Anterior cingulate cortex (tissue), 58 donors: ENCODE measurements at places on chromosomes 2 and 18.

DNA sequence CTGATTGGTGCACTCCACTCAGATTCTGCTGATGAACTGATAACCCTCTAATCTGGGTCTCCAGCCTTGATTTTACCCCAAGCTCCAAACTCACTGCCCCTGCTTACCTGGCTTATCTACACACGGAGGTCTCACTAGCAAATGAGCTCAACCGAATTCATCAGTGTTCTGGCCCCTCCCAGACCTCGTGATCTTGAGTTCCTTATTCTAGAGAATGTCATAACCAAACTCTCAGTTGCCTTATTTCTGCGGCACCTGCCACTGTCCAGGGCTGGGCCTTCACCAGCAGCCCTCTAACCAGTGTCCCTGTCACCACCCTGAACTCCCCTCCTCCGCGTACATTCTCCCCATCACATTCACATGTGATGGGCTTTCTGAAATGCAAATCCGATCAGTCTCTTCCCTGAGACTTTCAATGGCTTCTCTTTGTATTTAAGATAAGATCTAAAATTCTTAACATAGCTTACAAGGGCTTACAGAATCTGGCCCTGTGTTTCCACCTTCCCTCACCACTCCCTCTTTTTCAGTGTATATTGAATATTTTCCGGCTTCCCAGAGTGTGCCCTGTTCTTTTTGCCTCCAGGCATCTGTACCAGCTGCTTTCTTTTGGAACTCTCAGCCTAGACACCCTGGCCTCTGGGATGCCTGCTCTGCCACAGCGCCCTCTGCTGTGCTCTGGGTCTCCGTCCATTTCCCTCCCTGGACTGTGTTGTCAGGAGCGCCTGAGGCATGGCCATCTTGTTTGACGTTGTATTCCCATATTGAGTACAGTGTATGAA is 31.1 kb downstream of the NAB1 start:
- no peak for DNase-seq

GRCh38 chr2:187118331-187119099 is 269.5 kb upstream of the ZSWIM2 start:
- DNase-seq = no peak

DNA sequence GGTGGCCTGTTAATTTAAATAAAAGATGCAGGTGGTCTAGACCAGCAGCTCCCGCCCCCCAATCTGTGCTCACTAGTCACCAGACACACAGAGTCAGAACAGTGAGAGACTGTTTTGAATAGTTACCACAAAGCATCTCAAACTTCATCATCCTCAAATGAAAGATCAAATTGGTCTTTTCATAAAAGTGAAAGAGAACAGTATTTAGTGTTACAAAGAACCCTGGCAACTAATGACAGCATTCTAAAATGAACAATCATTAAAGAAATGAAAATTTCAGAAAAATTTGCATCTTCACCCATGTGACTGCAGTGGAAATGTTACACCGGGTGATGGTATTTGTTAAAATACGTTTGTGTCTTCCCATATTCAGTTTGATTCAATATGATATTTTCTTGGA is 65.5 kb upstream of the PMAIP1 start:
- DNase-seq = no peak

DNA sequence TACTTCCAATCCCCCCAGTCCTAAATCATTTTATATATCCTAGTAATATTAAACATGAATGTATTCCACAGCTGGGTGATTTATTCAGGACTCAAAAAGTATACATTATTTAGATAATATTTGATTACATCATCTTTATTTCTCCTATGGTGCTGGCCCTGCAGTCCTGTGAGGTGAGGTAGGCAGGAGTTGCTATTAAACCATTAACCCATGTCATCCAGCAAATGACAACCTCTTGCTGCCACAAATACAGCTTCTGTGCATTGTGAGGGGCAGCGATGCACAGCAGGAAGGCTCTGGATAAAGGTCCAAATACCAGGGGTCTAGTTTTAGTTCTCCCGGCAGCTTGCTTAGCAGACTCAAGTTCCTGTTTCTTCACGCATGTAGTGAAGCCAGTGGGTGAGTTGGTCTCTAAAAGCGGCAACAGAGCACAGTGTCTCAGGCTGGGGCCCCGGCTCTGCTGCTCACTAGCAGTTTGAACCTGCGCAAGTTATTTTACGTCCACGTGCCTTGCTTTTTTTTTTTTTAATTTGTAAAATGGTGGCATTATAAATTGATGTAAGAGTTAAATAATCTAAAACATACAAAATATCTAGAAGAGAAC is 36.1 kb downstream of the INSIG2 start:
- DNase-seq = no peak

DNA sequence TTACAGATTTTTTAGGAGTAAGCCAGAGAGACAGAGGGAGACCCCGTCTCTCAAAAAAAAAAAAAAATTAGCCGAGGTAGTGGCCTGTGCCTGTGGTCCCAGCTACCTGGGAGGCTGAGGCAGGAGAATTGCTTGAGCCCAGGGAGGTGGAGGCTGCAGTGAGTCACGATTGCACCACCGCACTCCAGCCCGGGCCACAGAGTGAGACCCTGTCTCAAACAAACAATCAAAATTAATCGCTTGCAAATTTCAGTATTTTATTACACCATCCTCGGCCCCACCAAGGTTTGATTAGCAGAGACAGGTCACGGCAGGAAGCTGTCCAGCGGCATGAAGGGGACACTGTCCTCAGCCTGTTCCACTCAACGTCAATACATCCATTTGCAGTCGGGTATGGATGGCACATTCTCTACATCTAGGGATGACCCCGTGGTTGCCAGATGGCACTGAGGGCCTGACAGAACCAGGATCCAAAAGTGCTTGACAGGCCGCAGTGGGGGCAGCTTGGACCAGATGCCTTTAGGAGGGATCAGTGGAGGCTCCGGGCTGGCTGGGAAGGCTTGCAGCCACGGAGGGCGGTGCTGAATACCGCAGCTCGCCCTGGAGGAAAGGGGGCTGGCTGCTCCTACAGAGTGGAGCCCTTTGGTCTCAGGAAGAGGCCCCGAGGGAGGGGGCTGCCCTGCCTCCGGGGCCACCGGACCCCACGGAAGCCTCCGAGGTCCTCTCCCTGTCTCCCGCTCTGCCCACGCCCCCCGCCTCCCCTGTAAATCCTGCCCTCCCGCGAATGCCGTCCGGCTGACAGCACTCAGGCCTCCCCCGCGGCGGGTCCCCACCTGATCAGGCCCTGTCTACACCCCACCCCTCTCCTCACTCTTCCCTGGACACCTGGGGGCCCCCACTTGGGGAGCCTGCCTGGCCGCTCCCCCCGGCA is 13.1 kb downstream of the ASPRV1 start:
- DNase-seq = no peak

GRCh38 chr2:66576561-66577320 is 141.8 kb downstream of the MEIS1 start:
- DNase-seq = no peak

DNA sequence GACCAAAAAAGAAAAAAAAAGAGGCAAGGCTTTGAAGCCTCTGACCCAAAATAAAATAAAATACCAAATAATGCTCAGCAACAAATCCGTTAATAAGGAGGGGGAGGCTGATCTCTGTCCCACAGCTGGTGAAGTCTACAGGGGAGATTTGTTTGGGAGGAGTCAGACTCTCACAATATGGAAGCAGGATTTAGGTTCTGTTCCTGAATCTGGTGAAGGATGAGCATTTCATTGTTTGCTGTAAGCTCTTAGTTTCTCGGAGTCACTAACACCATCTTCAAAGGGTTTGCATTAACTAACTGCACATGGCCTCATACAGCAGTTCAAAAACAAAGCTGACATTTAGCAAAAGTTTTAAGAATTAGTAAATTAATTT is 339.4 kb upstream of the TNP1 start:
- DNase-seq = no peak

- no peak for DNase-seq
Observed at GRCh38 chr18:13623348-13623747, 103.0 kb downstream of the FAM210A start.

DNA sequence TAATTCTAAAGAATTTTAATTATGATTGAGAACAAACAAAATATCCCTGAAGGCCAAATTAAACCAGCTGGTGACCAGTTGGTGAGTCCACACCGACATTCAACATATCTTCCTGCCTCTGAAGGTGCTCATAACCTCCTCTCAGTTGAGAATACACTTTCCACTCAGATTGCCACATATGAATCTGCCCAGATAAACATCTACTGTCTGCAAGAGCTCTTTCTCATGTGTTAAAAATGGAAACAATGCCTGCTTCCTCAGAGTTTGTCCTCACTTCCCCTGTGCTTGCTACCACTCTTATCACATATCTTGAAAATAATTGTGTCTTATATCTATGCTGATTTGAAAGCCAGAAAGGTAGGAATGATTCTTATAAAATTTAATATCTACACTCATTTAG is 177.7 kb upstream of the GULP1 start:
- no peak for DNase-seq

DNA sequence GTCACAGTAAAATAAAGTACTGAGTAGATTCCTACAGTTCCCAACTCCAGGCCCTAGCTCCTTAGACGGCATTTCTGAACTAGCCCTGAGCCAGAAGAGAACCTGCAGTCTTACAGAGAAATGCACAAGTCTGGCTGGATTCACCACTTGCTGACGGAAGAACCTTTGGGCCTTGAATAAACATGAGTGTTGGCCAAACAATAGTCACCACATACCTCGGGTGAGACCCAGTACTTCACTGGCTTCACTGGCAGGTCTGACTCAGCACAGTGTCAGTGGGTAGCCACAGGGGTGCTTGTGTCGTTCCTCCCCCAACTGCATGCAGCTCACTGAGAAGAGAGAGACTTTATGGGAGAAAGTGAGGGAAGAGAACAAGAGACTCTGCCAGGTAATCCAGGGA is 88.9 kb downstream of the TMEM185B start:
- DNase-seq = no peak

GRCh38 chr2:9556121-9556743 is 602 bp upstream of the ADAM17 start:
- DNase-seq = no peak

DNA sequence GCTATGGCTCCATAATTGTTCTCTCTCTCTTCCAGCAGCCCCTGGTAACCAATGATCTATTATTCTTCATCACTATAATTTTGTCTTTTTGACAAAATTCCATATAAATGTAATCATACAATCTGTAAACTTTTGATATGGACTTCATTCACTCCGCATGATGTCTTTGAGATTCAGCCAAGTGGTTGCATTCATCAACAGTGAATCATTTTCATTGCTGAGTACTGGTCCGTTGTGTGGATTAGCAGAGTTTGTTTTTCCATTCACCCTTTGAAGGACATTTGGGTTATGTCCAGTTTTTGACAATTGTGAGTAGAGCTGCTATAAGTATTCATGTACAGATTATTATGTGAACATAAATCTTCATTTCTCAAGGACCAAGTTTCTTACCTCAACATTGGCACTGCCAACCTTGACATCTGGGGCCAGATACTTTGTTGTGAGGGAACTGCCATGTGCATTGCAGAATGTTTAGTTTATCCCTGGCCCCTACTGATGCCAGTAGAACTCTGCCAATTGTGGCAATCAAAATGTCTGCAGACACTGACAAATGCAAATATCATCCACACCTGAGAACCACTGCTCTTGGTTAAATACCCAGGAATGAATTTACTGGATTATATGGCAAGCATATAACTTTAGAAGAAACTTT is 48.4 kb upstream of the BCL2L11 start:
- DNase-seq = no peak

- DNase-seq = no peak
Observed at GRCh38 chr2:104092886-104093285, 761.0 kb upstream of the POU3F3 start.

GRCh38 chr18:70415823-70416488 is 127.1 kb downstream of the SOCS6 start:
- DNase-seq = no peak

DNA sequence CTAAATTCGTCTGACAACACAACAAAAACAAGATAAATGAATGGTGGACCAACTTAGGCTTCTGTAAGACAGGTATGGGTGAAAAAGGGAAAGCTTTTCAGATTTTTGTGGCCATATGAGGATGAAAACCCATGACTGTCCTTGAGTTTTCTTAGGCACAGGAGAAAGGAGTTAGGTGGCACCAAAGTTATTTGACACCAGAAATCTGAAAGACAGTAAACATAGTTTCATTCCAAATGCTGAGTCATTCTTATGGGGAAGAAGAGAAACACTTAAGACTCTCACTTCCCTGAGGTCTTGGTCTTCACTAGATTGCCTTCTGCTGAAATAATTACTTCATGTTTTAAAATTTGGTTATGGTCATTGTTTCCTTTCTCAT is 5.2 kb upstream of the GPD2 start:
- DNase-seq = no peak

DNA sequence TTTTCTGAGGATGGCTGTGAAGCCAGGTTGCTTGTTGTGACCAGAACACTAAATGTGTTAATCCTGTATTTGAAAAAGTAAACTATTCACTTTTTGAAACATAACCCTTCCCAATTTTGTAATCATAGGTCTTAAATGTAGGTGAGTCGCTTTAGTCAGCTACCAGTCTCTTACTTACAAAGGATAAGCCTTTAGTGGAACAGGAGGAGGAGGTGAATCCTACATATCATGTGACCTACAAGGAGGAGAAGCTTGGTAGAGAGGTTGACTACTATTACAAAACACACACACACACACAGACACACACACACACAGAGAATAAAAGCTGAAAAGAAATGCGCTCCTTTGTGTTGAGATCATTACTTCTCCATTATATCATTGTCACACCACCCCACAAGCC is 59.9 kb upstream of the SPAG16 start:
- no peak for DNase-seq

DNA sequence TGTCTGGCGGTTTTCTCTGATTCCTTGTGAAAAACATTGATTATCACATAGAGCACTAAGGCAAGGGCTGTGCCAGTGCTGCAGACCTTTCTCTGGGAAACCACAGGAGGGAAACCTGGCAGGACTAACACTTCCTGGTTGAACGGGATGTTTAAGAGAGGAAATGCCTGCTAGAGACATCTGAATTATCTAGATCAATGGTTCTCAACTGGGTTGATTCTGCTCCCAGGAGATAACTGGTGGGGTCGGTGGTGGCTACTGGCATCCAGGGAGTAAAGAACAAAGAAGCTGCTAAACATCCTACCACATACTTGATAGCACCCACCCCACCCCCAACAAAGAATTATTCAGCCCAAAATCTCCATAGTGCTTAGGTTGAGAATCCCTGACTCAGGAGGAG is 37.5 kb downstream of the DDX18 start:
- DNase-seq = no peak

DNA sequence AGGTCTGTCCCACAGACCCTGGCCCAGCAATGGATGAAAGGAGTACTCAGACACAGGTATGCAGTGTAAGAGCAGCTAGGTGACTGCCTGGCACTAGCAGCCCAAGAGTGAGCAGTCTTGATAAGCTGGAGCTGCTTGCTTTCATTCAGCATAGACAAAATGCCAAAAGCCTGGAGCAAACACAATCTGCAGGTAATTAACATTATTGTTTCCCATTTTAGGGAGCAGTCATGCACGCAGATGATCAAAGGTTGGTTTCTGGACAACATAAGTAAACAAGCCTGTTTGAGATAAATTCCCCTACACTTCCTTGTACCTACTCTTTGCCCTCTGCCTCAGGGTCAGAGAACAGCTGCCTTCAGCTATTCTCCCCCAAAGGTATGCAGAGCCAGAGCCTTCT is 73.7 kb upstream of the MSTN start:
- DNase-seq = no peak

GRCh38 chr2:200174433-200175216 is 131.9 kb upstream of the SPATS2L start:
- DNase-seq = no peak

- no peak for DNase-seq
Observed at GRCh38 chr2:39399570-39399969, 37.5 kb downstream of the MAP4K3 start.

GRCh38 chr18:78901923-78902794 is 77.5 kb upstream of the SALL3 start:
- DNase-seq = no peak

- DNase-seq = no peak
Observed at GRCh38 chr2:134078354-134078753, 175.5 kb upstream of the MGAT5 start.

- DNase-seq = no peak
Observed at GRCh38 chr2:236959876-236960275, 125.8 kb upstream of the COPS8 start.
